ENCODE measurements at places on chromosomes 16 and 17.

GRCh38 chr16:51355195-51355594, 204.1 kb upstream of the SALL1 start:
- no peak for DNase-seq

GRCh38 chr17:82014432-82014831, 8.2 kb downstream of the CENPX start:
- no peak for DNase-seq

GRCh38 chr17:64164596-64165285, 34.8 kb upstream of the ERN1 start:
- DNase-seq = no peak

DNA sequence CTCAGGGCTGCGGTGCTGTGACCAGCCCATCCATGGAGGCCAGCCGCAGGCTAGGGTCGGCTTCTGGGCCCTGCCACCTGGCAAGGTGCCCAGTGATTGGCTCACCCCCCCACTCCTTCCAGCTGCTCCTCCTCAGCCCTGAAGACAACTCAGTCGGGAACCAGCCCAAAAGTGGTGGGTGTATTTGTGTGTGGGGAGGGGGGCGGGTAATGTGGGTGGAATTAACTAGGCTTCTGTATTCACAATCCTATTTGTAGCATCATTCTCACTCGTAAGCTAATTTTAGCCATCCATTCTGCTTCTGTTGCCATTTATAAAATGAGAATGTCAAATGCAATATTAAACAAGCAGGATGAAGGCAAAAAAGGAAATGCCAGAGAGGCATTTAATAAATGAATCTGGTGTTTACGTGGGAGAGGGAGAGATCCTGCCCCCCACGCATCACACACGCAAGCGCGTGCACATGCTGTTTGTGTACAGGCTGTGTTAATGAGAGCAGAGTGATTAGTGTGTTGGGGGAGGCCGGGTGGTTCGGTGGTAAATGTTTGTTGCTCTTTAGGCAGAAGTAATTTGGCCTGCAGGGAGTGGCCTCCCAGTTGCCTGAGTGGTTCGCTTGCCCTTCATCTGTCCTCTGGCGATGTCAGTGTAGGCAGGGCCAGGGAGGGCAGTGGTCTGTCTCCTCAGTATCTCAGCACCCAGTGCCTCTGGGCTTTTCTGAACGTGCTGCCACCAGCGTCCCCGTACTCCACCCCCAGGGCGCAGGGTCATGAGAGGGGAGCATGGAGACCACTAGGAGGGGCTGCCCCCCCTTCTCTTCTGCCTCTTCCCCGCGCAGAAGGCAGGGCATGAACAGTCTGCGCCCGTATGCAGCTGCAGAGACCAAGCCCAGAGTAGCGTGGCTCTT, 140.1 kb downstream of the CCDC182 start:
- DNase-seq = no peak

GRCh38 chr16:76035689-76036088, 241.5 kb upstream of the CNTNAP4 start:
- DNase-seq = no peak

DNA sequence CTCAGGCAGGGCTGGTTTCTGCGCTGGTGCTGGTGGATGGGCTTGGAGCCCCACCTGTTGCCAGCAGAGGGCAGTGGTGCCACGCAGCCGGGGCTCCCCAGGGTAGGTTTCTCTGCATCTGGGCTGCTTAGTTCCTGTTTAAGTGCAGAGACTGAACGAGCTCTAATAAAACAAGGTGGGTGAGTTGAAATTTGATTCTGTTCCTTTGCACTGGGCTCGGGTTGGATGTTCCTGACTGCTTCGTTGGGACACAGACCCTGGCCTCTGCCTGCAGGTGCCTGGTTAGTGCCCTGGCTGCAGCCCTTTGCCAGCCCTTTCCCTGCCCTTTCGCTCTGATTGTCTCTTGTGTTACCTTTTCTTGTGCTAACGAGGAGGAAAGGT, 30.0 kb downstream of the TBCD start:
- peak; percentile 83 for DNase-seq

DNA sequence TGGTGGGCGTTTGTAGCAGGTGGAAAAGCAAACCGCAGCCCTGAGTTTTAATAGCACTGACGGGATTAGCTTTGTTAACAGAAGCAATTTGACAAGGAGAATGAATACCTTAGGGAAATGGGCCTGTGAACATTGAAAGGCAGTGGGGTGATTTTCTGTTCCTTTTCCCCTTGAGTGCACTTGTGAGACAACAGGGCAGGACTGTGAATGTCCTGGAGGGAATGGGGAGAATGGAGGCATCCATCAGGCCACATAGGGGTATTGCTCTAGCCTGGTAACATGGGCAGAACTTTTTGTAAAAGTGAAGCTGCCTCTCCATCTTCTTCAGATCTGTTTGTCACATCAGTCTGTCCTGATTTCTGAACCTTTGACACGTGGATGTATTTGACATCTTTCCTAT, 26.2 kb downstream of the USP43 start:
- DNase-seq = no peak

DNA sequence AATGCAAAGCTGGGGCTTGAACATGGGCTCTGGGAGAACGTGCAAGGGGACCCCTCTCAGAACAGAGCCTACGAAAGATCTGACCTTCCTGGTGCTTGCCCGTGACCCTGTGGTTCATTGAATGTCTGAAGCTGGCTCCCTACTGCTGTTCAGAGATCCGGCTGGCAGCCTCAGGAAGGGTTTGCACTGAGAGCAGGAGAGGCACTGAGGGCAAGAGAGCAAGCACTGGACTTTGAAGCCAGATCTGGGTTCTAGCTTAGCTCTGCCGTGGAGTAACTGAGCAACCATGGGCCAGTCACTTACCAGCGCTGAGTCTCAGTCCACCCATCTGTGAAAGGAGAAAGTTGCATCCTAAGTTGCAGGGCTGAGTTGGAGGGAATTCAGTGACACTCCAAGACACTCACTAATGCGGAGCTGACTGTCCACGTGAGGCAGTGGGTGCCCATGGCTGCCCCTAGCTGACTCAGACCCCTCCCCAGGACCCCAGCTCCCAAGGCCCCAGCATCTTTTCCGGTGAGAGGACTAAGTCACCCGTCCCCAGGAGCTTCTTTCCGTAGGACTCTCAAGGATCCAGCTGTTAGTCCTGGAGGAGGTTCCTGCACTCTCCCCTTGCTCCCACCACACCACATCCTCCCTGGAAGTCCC, 41.3 kb downstream of the BEAN1 start:
- no peak for DNase-seq

- DNase-seq = peak; percentile 64
These were observed 24.4 kb upstream of the CYTH1 start for GRCh38 chr17:78806451-78806850.

- no peak for DNase-seq
These were observed 49.2 kb downstream of the NOS2 start for GRCh38 chr17:27751166-27751565.

GRCh38 chr17:43471585-43472160, 12.1 kb upstream of the DHX8 start:
- no peak for DNase-seq

GRCh38 chr16:1130382-1130781, 22.5 kb upstream of the CACNA1H start:
- no peak for DNase-seq

DNA sequence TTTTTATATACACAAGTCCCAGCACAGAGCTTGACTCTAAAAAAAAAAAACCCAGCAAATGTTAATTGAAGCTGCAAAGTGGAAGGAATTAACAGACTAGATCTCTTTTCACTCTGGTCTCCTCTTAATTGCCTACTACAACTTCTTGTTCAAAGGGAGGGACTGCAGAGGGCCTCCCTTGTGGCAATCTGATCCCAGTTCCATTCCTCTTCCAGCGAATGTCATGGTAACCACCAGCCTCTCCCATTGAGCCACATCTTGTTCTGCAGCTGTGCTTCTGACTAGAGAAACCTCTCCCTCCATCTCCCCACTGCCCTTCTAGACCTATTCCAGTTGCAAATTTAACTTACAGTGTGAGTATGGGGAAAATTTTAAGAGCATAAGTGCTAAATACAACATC, 5.9 kb downstream of the SUPT6H start:
- DNase-seq = no peak

DNA sequence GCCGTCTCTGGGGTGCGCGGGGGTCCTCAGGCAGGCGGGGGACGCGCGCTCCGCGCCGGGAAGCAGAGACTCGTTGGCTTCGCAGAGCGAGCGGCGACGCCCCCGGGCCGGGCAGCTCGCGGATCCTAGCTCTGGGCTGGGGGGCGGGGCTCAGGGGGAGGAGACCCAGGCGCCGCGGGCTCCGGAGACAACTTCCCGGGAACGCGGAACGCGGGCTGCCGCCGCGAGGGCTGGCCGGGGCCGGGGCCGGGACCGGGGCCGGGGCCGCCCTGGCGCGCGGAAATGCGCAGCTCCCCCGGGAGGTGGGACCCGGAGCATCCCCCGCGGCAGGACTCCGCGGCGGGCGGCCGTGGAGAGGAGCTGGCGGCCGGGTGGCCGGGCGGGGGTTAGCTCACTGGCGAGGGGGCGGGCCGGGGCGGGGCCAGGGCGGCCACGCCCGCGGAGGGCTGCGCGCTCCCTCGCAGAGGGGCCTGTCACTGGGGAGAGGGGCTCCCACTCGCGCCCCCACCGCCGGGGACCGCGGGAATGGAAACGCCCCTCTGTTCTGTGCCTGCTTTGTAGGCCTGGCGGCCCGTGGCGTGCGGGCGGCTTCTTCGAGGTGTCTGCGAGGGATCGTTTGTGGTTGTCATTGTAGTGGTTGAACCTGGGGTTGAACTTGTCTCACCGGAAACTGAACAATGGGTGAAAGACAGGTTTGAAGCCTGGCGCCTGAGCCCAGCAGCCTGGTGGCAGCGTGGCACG, at the start of gene GAS7:
Gene GAS7 (minus strand): TSS at position 98 of the 741 bp plus-strand sequence.
- no peak for DNase-seq

DNA sequence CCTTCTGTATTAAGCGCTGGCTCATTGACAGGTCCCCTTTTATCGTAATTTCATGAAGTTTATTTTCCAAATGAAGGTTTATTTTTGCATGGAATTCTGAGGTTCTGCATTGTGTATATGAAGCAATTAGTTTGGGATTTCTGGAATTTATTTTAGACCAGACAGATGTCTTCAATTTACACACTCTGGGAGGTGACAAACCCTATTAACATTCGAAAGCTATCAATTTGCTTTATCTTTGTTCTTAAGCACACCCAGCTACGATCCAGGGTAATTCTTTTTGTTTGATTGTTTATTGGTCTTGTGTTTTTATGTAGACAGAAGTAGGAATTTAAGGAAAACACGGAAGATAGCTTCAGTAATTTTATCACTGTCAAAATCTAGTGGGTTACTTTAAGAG, 264.6 kb downstream of the HS3ST3A1 start:
- DNase-seq = no peak

- no peak for DNase-seq
These were observed 583 bp downstream of the ATXN2L start for GRCh38 chr16:28823291-28823872.

- no peak for DNase-seq
These were observed 10.9 kb upstream of the CCL8 start for GRCh38 chr17:34308371-34308770.

DNA sequence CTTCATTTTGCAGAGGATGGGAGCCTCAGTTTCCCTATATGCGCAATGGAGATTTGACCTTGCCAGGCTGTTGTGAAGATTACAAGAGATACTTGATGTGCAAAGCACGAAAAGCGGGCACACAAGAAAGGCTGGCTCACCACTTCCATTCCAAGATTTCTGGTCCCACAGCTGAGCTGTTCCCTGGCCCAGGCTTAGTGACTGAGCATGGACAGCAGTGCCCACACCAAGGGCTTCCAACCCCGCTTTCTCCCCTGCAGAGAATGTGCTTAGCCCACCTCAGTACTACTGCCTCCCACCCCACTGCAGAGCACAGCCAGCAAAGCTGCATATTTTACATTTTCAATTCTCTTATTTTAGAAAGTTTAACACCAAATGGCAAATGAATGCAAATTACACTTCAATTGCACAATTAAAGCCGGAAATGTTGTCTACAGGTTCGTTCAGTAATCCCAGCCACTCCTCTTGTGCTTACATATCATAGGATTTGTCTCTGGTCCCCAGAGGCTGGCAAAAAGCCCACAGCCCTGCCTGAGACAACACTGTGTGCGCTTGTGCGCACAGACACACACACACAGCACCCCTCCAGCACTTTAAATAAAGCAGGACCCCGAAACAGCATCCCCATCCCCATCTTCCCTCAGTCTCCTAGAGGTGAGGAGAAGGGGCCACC, 51.8 kb downstream of the VAC14 start:
- no peak for DNase-seq

GRCh38 chr16:4324492-4325252, 8.8 kb downstream of the GLIS2 start:
- DNase-seq = no peak

DNA sequence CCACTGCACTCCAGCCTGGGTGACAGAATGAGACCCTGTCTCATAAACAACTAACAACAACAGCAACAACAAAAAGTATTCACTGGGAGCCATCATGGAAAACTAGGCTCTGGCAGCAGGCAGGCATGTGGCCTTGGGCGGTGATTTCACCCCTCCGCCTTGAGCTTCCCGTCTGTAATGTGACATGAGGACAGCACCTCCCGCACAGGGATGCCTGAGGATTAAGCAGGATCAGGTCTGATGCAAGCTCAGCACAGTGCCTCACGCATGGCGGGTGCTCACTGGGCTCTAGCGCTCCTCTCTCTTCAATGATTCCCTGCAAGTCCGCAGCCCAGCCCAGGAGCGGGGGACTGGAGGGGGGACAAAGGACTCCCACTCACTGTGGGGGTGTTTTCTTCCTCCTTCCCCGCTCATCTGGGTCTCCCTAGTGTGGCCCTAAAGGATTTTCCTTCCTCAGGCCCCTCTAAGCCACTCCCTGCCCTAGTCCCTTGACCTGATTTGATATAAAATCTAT, 2.8 kb downstream of the PLCD3 start:
- no peak for DNase-seq

- DNase-seq = no peak
These were observed 8.0 kb downstream of the OR1F1 start for GRCh38 chr16:3195975-3196374.

GRCh38 chr17:31281061-31281460, 16.0 kb downstream of the OMG start:
- DNase-seq = no peak

GRCh38 chr17:49434821-49435670, 20.4 kb upstream of the PHB1 start:
- DNase-seq = peak; percentile 25

DNA sequence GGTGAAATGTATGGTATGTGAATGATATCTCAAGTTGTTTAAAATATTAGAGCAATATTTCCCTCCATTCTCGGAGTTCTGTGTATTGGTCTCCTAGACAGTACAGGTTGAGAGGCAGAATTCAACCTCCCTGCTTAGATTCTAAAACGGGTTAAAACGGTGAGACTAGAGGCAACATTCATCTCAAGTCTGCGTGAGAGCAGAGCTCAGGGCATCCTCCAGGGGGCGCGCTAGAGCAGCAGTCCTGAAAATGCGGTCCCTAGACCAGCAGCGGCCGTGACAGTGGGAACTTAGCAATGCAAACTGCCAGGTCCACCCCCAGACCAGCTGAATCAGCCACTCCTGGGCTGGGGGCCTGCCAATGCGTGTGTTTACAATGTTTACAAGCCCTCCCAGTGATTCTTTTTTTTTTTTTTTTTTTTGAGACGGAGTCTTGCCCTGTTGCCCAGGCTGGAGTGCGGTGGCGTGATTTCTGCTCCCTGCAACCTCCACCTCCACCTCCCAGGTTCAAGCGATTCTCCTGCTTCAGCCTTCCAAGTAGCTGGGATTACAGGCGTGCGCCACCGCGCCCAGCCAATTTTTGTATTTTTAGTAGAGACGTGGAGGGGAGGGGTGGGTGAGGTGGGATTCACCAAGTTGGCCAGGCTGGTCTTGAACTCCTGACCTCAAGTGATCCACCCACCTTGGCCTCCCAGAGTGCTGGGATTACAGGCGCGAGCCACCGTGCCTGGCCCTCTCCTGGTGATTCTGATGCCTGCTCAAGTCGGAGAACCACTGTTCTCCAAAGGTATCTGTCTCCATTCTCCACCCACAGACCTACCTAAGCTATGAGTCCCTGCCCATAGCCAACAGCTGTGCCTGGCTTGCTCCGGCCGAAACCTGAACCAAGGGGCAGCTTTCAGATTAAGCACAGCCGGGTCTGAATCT, 24.2 kb downstream of the KLHL36 start:
- peak; percentile 89 for DNase-seq
